M059J (cell line): ENCODE measurements at places on chromosomes 5 and 9. TPM values are rescaled to one million over a fixed set of nuclear protein-coding genes. Genes with fewer than 3 reads are reported as not detected.

GRCh38 chr5:160627921-160628618, 206.4 kb downstream of the PTTG1 start:
- DNase-seq: no peak

- no peak for DNase-seq
Observed at GRCh38 chr9:118148990-118149389, 444.8 kb downstream of the TLR4 start.

- peak; percentile 62 for DNase-seq
Observed at GRCh38 chr5:125409861-125410536, 663.6 kb upstream of the ZNF608 start.

DNA sequence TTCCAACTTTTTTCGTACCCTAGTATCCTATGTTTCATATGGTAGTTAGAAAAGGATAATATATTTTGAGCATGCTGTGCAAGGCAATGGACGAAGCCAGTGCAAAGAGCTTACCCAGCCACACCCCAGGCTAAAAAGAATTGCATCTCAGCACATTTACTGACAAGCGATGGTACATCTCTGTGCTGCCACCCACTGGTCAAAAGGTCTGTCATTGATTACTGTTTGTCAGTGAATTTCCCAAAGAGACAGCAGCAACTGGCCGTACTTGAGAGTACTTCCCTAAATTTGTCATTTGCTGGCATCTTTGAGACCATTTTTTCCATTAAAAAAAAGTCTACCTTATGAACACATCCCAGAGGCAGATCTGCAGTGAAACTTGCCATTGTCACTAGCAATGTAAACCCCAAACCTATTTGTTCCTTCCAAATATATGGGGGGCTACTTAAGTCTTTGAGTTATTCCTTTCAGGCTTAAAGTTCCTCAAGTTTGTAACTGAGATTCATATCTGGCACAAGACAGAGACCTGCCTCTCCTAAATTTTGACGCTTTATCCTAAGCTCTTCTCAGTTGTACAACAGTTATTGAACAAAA, 184.3 kb downstream of the CTNND2 start:
- peak; percentile 51 for DNase-seq

The FBLL1 gene
- total RNA-seq: 0.66 and 0.81 TPM in 2 replicates

The PIK3R1 gene
- total RNA-seq: 23.2 and 32.7 TPM in 2 replicates

The TMC1 gene
- 1.1 TPM in 1 of 2 replicates, not detected in the other for total RNA-seq

GRCh38 chr9:35569206-35569605, 35.9 kb upstream of the TESK1 start:
- no peak for DNase-seq

DNA sequence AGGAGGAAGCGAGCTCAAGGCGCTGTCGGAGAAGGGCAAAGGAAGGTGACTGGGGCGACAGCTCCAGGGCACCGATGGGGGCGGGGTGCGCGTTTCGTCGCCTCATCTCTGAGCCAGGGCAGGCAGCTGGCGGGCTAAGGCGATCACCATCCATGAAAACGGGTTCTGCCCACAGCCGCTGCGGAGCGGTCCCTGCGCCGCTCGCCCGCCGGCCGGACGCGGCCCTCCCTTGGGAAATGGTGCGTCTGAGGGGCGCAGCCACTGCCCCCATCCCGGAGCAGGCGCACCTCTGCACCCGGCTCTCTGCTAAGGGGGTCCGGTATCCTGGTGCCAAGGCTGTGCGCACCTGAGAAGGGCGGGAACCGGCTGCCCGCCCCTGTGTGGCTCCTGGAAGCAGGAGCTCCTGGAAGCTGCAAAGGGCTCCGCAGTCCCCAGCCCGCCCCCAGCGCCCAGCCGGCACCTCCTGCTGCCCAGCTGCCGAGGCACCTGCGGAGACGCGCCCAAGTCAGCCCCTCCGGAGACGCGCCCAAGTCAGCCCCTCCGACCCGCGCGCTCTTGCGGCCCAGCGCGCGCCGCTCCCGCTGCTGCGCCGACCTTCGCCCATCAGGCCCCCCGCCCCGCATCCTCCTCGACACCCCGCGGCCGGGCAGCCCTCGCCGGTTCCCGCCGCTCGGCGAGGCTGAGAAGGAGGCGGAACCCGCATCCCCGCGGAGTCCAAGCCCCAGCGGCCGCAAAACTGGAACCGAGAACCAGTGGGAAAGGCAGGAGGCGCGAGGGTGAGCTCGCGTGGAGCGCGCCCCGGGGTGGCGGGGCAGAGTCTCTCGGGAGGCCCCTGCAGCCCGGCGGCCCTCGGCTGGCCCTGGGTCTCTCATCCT, 757 bp downstream of the ANKRD34B start:
- no peak for DNase-seq

- DNase-seq: no peak
Observed at GRCh38 chr5:119752921-119753886, 123.8 kb downstream of the FAM170A start.

- peak; percentile 70 for DNase-seq
Observed at GRCh38 chr5:77957-78804, 13.8 kb upstream of the PLEKHG4B start.

DNA sequence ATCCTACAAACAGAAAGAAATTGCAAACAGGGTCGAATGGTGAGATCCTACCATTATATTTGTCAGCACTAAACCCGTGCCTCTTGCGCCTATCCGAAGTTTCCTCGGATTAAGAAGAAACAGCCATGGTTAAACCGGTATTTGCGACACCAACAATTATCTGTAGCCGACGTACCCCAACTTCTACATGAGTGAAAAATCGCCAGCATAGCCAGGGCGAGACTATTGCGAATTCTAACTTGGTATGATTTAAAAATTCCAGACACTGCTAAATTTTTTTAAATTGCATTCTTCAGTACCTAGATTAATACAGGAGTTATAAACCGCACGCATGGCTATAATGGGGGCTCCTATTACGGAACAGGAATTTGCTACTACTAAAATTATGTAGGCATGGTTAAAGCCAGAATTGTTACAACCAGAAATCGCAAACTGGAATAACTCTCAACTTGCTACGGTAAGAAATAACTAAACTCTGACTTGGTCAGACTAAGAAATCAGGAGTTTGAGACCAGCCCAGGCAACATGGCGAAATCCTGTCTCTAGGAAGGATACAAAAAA, 25.3 kb upstream of the ANXA2R start:
- peak; percentile 49 for DNase-seq

The ADAMTSL1 gene
- 4.2 and 7.7 TPM in 2 replicates for total RNA-seq

DNA sequence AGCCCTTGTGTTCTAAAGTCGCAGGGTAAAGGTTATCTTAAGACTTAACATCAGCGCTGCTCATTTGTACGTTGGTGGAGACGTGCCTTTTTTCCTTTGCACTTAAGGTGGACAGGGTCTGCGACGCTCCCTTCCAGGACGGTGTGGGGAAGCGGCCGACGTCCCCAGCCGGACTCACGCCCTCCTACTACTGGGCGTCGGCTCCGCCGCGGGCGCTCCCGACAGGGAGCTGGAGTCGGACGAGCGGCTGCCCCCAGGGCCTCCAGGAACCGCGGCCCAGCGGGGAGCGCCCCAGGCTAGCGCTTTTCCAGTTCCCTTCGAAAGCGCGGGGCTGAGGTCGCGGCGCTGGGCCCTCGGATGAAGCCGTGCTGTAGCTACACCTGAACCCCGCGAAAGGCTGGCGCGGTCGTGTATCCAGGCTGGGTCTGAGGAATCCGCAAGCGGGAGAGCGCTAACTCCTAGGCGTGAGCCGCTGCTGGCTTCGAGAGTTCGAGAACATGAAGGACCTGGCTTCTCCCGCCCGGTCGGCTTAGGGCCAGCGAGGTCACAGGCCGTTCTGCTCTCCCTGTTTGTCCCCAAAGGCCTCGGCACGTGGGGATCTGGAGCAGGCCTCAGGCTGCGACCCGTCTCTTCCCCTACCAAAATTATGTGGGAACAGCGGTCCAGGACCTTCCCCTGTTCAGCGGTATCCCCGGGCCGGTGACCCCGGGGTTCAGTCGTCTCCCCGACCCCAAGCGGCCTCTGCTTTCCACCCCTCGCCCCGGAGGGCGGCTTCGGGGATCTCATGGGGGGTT, 3.8 kb upstream of the DMRT3 start:
- DNase-seq: no peak

The CYLC2 gene
- not detected in 2 replicates for total RNA-seq

The OR13F1 gene
- not detected in 2 replicates for total RNA-seq

DNA sequence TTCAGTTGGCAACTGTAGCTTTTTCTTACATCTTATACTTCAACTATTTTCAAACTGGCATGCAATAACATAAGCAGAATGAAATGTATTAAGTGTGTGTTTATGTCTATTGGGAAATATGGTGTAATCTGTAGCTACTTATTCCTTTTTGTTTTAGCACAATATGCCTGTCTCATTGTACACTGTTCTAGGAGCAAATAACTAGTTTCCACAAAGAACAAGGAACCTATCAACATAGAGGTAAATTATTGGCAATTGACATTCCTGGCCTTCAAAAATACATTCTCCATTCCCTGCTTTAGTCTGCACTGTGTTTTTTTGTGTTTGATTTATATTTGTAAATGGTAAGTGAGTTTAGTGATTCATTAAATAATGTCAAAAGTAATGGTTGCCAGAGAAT, 75.7 kb downstream of the FBXL7 start:
- no peak for DNase-seq

- DNase-seq: no peak
Observed at GRCh38 chr9:109317979-109318741, 2.7 kb downstream of the EPB41L4B start.
